ENCODE measurements at places on chromosomes 11 and 22. TPM values are rescaled to one million over a fixed set of nuclear protein-coding genes. Genes with fewer than 3 reads are reported as not detected.

The HPX gene
- 6.0 TPM for total RNA-seq

The OR51B2 gene
- total RNA-seq = not detected

The OR52B6 gene
- not detected for total RNA-seq

The OR8G1 gene
- total RNA-seq = not detected

The CASP4 gene
- not detected for total RNA-seq

The SLC15A3 gene
- 7.4 TPM for total RNA-seq

The THY1 gene
- 75.4 TPM for total RNA-seq

The APOL5 gene
- total RNA-seq = not detected

The OSBPL5 gene
- total RNA-seq = 30.6 TPM

The IGSF22 gene
- total RNA-seq = 0.19 TPM

The CRY2 gene
- total RNA-seq = 19.0 TPM

The RCOR2 gene
- total RNA-seq = 107 TPM

The MMP3 gene
- total RNA-seq = not detected

The FAT3 gene
- total RNA-seq = 39.2 TPM

The PRSS23 gene
- total RNA-seq = 27.6 TPM

The OR4D11 gene
- not detected for total RNA-seq

The TESMIN gene
- 4.2 TPM for total RNA-seq

The SLC5A12 gene
- total RNA-seq = 3.4 TPM

The DEFB131B gene
- total RNA-seq = not detected

The TYMP gene
- 1.2 TPM for total RNA-seq

The LMO2 gene
- total RNA-seq = 0.49 TPM

The OR56A3 gene
- total RNA-seq = not detected

The OR6A2 gene
- total RNA-seq = 0.21 TPM

The VWA5A gene
- total RNA-seq = 6.1 TPM

The CCDC15 gene
- 6.1 TPM for total RNA-seq

The SREBF2 gene
- 194 TPM for total RNA-seq

The MPEG1 gene
- not detected for total RNA-seq

The B3GAT1 gene
- 32.3 TPM for total RNA-seq

The DRICH1 gene
- total RNA-seq = 0.43 TPM

The IL10RA gene
- total RNA-seq = 0.48 TPM
